ENCODE measurements at places on chromosomes 1 and 21.

DNA sequence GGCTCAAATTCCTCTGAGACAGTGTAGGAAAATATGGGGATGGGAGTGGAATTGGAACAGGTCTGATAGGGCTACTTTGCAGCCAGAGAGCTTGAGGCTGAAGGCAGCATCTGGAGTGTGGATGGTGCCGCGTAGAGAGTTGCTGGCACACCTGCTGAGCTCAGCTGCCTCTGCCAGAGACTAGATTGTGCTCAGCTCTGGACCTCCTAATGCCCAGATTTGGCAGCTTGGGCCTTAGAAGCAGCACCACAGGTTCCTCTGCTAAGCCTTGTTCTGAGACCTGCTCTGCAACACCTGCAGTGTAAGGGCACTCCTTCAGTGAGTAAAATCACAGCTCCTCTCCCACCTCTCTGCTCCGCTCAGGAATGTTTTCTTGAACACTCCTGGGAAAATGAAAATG lies 23.3 kb downstream of the ACOT11 start:
- no peak for DNase-seq

DNA sequence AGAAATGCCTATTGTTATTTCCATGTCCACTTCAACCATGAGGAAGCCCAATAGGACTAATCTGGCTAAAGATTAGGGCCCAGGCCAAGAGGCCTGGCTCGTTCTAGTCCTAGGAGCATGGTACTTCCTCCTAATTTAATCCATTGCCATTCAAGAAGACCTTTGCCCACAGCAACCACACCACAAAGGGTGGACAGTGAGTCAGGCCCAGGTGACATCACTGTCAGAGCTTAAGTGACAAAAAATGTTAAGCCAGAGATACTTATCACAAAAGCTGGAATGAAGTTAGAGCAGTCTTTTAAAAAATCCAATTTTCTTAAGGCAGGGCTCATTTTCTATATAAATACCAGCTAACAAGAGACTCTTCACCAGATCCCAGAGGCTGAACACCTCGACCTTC lies at the start of gene SPRR3:
Gene SPRR3 (plus strand): TSS at position 368 of the 400 bp plus-strand sequence. CDS start 1,272 bp downstream, outside the sequence.
- DNase-seq, result no peak

- DNase-seq, result no peak
Observed at GRCh38 chr1:208835781-208836180, 591.6 kb upstream of the PLXNA2 start.

- no peak for DNase-seq
Observed at GRCh38 chr1:24107462-24108138, 4.3 kb downstream of the MYOM3 start.

DNA sequence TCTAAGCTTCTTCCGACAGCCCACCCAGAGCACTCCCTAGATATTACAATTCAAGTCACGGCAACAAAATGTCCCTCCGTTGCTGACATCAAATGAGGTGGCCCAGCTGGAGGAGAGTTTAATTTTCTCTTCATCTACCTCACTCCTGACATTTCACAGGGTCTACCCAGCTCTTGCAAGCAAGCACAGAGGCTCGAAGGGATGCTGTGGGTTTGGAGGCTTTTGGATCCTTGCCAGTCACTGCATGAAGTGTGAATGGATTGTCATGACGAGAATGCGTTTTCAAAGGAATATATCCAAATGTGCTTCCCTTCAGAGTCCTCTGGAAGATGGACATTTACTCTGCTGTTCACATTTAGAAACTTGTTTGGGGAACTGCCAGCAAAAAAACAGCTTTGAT lies 33.5 kb downstream of the CAPN8 start:
- no peak for DNase-seq
